Stimulated activated CD4-positive, alpha-beta T cell treated with anti-CD3 and anti-CD28 coated beads, TNF-alpha, amount 100 ng/mL, for 4 hours (primary cell): ENCODE measurements at places on chromosomes 4 and X.

GRCh38 chr4:43136752-43137151, 244.2 kb downstream of the GRXCR1 start:
- no peak for DNase-seq

- no peak for DNase-seq
Observed at GRCh38 chr4:106339431-106339830, 23.1 kb downstream of the AIMP1 start.

- DNase-seq = no peak
Observed at GRCh38 chrX:47170861-47171692, 22.6 kb upstream of the UBA1 start.

DNA sequence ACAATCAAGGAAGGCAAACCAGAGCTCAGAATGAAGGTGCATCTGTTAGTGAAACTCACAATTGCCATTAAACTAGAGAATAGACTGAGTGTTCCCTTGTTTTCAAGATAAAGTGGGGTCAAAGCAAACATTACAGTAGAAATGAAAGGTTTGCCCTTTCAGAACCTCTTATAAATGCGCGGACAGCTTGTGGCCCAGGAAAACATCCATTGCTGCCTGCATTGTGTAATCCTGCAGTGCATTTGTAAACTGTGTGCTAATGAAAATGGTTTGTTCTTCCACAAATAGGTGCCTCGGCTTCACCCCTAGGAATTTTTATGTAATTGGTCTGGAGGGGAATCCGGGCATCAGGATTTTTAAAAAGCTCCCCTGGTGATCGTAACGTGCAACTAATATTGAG, 62.8 kb downstream of the SNX25 start:
- no peak for DNase-seq

GRCh38 chr4:164734484-164734883, 19.4 kb upstream of the SMIM31 start:
- DNase-seq = no peak

DNA sequence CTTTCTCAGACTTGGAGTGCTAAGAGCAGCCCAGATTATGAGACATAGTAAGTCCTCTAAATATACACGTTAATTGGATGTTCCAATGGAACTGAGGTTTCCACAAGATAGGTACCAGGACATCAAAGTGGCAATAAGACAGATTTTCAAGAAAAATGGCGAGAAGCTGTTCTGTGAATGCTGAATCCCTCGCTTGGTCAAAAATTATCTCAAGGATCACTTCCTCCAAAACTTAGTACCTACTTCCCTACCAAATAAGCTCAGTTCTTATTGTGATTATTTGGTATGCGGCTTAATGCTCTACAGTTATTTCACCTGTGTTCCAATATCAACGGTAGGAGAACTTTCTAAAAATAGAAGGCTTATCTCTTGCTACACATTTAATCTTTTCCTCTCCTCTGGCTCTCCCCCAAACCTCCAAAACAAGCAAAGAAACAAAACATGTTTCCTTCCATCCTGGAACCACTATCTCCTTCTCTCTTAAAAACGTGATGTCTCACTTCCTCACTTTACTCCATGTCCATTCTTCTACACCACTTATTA, 14.7 kb downstream of the PDGFC start:
- DNase-seq = no peak

DNA sequence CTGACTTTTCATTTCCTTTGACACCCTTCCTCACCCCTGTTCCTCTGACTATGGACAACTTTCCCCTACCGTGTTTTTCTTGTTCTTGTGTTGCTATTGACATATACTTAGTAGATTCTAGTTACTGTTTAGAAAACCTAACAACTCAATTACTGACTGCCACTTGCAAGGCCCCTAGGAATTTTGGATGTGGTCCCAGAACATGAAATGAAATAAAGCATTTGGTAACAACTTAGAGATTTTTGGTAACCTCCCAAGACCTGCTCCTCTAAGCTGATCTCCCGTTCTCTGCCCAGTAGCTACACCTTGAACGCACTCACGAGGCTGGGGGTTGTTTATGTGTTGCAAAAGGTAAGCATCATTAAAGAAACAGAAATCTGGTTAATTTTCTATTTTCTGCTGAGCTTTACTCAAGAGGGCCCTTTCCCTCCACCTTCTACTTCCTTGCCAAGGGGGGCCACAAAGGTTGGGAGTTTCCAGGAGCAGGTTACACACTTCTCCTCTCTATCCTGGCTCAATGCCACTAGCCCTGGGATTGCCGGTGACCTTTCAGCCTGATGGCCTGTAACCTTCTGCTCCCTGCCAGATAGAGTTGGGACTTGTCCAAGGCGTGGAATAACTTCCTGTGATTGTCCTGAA, 20.5 kb downstream of the GAB3 start:
- DNase-seq = no peak

- no peak for DNase-seq
Observed at GRCh38 chr4:184310171-184310567, 92.5 kb upstream of the ENPP6 start.

DNA sequence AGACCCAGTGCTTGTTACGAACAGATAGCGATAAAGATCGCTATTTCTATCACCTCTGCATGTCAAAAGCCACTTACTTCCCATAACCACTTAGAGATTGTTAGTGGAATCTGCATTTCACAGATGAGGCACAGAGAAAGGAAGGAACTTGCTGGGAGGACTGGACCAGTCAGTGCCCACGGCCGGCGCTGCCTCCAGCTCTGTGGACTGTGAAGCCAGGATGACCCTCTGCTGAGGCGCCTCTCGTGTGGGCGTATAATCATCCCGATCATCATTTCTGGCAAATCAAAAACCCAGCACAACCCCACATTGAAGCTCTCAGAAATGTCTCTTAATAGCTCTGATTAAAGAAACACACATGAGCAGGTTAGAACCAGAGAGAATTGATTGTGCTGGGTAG, 61.5 kb upstream of the ADRA2C start:
- DNase-seq = no peak

DNA sequence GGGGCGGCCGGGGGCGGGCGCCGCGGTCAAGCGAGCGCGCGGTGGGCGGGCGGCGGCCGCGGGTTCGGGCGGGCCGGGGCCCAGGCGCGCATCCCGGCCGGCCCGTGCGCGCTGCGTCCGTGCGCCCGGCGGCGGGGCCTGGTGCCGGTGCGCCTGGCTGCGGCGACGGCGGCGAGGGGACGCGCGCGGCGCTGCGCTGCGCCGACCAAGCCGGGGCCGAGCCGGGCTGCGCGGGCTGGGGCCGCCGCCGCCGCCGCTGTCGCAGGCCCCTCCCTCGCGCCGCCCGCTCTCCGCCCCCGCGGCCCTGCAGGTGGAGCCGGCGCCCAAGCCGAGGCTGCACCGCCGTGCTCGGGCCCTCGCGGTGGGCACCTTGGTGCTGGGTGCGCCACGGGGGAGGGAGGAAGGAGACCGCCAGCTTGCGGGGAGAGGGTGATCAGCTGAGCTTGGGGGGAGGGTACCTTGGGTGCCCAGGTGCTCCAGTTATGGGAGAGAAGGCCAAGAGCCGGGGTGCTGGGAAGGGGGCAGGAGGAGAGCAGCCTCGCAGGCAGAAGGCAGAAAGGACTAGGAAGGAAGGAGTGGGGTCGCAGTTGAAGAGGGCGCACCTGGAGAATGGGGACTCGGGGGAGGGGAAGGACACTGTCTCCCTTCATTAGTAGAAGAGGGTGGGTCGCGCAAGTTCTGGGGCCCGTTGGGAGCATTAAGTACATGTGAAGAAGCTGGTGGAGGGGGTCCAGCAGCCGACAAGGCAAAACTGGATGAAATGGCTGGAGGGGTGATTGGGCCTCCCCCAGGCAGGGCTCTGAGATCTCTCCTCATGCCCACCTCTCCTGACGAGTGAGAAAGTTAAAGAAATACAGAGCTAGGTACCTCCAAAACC, at the start of gene PPP2R2C:
PPP2R2C (minus strand) TSS at position 228 of the 877 bp plus-strand sequence. CDS start 385 bp downstream, outside the sequence.
- DNase-seq = no peak

DNA sequence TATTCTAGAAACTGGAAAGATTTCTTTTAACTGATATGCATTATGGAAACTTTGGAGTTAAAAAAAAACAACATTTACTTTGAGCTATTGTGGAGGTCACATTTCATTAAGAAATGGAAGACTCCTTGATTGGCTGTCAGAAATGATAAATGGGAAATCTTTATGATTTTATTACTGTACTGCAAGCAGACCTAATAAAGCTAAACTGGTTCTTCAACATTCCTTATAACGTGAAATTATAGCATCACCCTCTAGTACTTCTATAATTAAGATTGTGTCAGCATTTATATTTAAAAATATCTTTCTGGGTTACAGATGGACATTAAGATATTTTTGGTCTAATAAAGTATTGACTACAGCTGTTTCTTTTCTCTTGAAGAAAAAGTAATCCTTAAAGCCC, 213.8 kb upstream of the PACRGL start:
- no peak for DNase-seq

GRCh38 chr4:110197529-110198042, 829 bp downstream of the ELOVL6 start:
- peak; percentile 17 for DNase-seq

DNA sequence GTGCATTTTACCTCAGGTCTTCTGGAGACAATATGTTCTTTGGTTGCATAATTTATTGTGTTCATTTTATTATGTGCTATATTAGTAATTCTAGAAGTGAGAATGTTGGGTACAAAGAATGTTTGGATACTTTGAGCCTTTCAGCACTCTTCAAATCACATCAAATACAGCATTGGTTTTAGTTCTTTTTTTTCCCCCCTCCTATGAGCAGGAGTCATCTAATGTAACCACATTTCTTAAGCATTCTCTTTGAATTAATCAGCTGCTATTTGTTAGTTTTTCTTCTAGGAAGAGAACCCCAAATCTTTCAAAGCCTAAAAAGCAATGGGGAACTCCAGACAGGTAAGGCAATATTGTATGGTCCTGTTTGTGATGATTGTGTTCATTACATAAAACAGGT, 46.7 kb downstream of the ARL9 start:
- DNase-seq = no peak

DNA sequence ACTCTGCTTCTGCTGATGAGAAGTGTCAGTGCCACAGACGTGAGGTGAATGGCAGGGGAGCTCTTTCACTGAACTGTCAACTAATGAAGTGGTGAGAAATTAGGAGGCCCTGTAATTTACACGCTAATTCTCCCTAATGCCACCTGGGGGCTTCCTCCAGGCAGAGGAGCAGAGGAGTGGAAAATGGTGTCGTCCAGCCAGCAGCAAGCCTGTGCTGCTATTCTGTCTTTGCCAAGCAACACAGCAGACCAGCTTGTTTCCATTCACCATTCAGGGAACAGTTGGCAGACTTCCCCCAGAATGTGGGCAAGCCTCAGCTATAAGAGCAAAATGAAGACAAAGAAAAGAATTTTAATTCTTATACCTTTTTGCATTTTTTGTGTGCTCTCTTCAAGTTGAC, 245.2 kb upstream of the TET2 start:
- DNase-seq = no peak

- DNase-seq = no peak
Observed at GRCh38 chr4:96193061-96193460, 353.2 kb downstream of the PDHA2 start.

DNA sequence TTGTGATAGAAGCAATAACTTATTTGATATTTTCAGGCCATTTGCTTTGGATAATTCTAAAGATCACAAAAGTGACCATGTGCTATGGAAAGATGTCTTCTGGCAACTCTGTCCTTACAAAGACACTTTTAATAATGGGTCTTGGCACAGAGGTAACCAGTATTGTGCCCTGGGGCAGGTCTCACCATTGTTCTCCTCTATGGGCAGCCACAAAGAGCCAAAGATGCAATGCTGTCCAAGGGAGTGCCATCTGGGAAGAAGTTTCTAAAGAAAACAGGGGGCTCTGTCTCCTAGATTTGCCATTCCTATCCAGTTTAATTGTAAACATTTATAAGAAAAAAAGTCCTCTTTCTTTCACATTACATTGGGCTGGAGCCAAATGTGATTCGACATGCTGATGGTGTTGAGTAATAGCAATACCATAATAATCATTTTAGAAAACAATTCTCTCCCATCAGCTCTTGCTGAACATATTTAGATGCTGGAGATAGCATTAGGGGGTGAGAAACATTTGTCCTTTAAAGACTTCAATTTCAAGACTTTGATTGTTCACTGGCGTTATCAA, 179.9 kb downstream of the KIT start:
- DNase-seq = no peak

GRCh38 chr4:48777739-48778138, 2.3 kb downstream of the FRYL start:
- no peak for DNase-seq

- DNase-seq = no peak
Observed at GRCh38 chr4:38752941-38753806, 29.6 kb downstream of the TLR10 start.

- DNase-seq = no peak
Observed at GRCh38 chrX:153685156-153685536, 2.6 kb upstream of the SLC6A8 start.

GRCh38 chr4:175946472-175947116, 119.0 kb upstream of the WDR17 start:
- DNase-seq = no peak

DNA sequence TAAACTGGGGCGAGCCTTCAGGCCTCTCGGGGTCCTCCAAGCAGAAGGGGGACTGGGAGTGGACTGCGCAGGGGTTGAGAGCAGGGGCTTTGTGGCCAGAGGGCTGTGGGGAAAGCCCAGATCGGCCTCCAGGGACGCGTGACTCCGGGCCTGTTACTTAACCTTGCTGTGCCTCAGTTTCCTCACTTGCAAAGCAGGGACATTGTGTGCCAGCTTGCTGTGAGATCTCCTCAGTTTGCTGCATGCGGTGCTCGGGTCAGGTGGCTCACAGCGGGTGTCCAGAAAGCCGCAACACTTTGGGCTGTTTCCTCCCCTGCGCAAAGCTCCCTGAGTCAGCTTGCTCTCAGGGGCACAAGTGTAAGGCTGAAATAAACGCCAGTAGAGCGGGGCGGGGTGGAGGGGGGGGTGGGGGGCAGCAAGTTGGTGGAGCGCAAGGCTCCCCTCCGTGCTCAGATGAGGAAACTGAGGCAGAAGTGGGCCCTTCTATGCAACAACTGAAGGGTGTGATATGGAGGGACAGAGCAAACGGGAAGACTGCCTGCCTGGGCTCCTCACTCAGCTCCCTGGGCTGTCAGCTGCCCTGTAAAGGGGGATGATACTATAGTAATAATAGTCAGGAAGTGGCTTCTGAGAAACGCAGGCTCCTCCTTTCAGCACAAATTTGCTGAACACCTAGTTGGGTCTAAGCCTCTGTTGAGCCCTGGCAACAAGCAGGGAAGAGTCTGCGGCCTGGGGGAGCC, 101.0 kb downstream of the HMX1 start:
- no peak for DNase-seq
